ENCODE measurements at places on chromosomes 2 and 18. TPM values are rescaled to one million over a fixed set of nuclear protein-coding genes. Genes with fewer than 3 reads are reported as not detected.

The CD8A gene
- not detected for total RNA-seq

The HMSD gene
- not detected for total RNA-seq

The AUP1 gene
- total RNA-seq, result 169 TPM

The NRP2 gene
- 62.4 TPM for total RNA-seq

The CDKL4 gene
- not detected for total RNA-seq

The POTEC gene
- not detected for total RNA-seq

The SCG2 gene
- 4.6 TPM for total RNA-seq

The FAM228B gene
- total RNA-seq, result 0.47 TPM

The CFAP65 gene
- not detected for total RNA-seq

The CCDC74A gene
- total RNA-seq, result 0.27 TPM

The CEBPZ gene
- 68.5 TPM for total RNA-seq

The FTCDNL1 gene
- total RNA-seq, result 2.0 TPM

The MBP gene
- total RNA-seq, result not detected

The INHA gene
- total RNA-seq, result not detected

The ID2 gene
- total RNA-seq, result 21.8 TPM

The RAD51AP2 gene
- total RNA-seq, result not detected

The RAB31 gene
- total RNA-seq, result 48.0 TPM

The NMUR1 gene
- not detected for total RNA-seq

The EFR3B gene
- 5.6 TPM for total RNA-seq

The KIAA2012 gene
- not detected for total RNA-seq

The ZEB2 gene
- total RNA-seq, result 15.5 TPM

The ASTL gene
- total RNA-seq, result not detected

The LOXL3 gene
- total RNA-seq, result 49.8 TPM

The CNRIP1 gene
- 69.7 TPM for total RNA-seq

The RAX gene
- not detected for total RNA-seq

The FKBP1B gene
- total RNA-seq, result 0.56 TPM

The MSTN gene
- total RNA-seq, result 0.03 TPM

The NEB gene
- total RNA-seq, result 0.23 TPM

The CCDC74B gene
- 0.85 TPM for total RNA-seq

The SDC1 gene
- total RNA-seq, result 306 TPM

The LNPK gene
- total RNA-seq, result 24.6 TPM

The IMPACT gene
- 28.1 TPM for total RNA-seq

The AOX1 gene
- 30.8 TPM for total RNA-seq

The SPP2 gene
- total RNA-seq, result 0.23 TPM

The NXPH2 gene
- 0.14 TPM for total RNA-seq

The DDX18 gene
- total RNA-seq, result 140 TPM

The ACTR2 gene
- 114 TPM for total RNA-seq

The DYNAP gene
- total RNA-seq, result not detected

The CNGA3 gene
- not detected for total RNA-seq
